ENCODE measurements at places on chromosomes 7 and 10.
A peak's percentile ranks its signal among the peaks of the same experiment; 100 is the strongest.

- peak; percentile 46 for DNase-seq
Measured at GRCh38 chr10:15712883-15713282, 6.8 kb downstream of the ITGA8 start.

DNA sequence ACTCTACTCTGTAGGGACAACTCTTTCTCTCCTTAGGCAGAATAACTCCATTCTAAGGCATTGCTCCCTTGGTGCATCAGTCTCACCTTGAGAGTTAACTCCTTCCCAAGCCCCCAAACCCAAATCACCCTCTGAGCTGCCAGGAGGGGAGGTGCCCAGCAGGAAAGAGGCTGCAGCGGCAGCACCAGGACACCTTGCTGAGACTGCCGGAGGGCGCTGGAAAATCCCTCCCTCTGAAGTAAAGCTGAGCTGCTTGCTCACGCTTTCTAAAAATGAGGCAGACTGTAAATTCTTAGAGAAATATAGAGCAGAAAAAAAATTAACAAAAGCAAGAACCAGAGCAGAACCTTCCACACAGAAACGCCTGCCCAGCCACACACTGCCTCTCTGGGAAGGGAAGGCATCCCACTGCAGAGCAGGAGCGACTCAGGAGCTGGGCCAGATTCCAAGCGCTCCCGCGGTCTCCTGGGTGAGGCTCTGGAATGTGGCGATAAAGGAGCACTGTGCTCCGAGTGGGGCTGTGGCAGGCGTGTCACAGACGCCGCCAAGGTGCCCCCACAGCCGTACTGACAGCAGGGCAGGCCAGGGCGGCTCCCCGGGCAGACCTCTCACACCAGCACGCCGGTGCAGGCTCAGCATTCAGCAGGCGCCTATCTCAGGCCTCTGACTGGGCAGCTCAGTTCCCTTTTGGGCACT, 202.1 kb downstream of the TNS3 start:
- peak; percentile 84 for DNase-seq

- DNase-seq = peak; percentile 52
Measured at GRCh38 chr10:61835946-61836887, 65.3 kb upstream of the ARID5B start.

- peak; percentile 35 for DNase-seq
Measured at GRCh38 chr10:59606551-59606961, 103.1 kb downstream of the SLC16A9 start.

GRCh38 chr7:141454338-141454737, 96.9 kb upstream of the AGK start:
- no peak for DNase-seq

- DNase-seq = peak; percentile 58
Measured at GRCh38 chr10:32338262-32338661, 8.7 kb downstream of the EPC1 start.

DNA sequence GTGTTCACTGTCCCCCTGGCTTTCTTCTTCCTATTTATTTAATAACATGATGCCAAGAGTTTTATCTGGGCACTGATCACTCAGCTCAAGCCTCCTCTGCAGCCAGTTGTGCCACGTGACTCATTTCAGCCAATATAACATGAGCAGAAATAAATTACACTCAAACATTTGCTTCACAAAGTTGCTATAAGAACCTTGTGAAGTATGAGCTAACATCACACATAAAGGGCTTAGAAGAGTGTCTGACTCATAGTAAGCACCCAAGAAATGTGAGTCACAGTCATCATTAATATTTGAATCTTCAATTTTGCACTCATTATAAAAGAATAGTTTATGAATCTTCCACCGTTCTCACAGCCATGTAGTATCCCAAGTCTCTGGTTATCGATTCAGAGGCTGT, 414.6 kb upstream of the NPVF start:
- DNase-seq = no peak

DNA sequence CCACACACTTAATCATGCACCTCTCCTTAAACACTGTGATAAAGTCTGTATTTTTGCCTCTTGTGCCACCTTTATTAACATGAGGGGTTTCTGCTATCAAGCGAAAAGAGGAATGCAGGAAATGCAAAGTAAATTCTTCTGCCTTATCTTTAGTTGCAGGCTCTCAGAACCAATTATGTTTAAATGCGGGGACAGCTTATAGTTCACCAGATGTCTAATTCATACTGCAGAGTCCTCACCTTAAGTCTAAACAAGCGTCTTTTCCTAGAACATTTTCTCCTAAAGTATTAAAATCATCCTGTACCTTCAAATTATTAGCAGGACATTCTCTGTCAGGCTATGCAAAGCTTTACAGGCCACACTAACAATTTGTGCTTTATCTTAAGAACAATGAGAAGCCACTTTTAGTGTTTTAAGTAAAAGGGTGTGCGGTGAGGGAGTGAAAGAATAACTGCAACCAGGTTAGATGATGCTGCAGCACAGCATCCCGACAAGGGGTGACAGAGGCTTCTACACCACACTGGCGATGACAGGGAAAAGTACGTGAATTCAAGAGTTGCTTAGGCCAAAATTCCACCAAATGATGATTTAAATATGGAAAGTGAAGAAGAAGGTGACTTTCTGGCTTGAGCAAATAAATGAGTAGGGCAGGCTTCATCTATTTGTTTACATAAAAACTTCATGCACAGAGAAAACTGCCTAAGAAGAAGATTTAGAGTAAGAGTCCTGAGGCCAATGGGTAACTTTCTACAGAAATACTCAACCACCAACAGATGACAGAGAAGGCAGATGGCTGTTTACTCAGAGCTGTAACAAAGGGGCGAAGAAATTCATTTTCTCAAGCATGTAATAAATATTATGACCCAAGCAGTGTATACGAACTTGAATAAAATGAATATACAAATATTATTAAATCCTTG, 36.0 kb downstream of the EZH2 start:
- no peak for DNase-seq

DNA sequence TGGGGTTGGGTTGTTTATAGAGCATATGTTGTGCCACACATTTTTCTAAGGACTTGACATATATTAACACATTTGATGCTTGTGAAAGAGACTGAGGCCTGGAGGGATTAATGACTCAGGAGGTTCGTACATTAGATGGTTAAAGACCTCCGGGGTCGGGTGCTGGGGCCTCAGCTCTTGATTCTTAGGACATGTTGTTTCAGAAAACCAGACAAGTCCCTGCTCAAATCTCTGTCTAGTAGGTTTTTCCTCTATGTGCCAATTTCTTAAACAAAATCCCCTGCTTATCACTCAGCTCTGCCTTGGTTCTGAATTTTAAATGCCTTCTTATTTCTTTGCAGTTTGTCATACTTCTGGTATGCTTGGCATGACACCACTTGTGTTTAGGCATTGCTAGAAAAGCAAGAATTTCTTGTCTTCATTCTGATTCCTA, 5.8 kb downstream of the UPP1 start:
- DNase-seq = peak; percentile 37

GRCh38 chr10:112728118-112728883, 221.7 kb upstream of the TCF7L2 start:
- no peak for DNase-seq

DNA sequence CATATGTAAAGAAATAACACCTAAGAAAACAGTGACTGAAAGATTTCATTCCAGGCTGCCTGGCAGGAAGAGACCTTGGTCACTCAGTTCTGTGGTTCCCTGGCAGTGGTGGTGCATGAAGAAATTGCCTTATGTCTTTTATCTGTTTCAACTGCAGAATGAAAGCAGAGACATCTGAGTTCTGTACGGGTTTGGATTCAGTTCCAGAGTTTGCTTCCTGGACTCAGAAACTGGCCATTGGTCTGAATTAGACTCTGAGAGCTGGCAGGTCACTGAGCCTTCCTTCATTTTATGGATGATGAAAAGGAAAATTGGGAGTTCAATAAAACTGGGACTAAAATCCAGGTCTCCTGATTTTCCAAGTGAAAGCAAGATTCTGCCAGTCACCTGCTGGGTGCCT, 428.9 kb upstream of the AUTS2 start:
- no peak for DNase-seq

DNA sequence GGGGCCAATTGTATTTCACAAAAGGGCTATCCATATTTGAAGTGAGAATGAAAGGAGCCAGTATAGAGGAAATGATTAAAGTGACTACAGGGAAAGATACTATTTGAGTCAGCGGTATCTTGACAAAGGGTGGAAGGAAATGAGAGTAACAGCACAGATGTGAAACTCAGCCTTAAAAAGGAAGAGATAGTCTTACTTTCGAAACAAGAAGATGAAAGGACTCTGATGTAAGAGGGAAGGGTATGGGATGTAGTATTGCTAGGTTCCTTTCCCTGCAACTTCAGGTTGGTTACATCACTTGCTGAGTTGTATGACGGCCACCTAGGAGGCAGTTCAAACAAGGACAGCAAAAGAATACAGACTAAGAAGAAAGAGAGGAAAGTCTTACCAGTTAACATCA, 13.7 kb downstream of the CISD1 start:
- DNase-seq = no peak

- no peak for DNase-seq
Measured at GRCh38 chr10:122199070-122199469, 72.0 kb upstream of the BTBD16 start.

DNA sequence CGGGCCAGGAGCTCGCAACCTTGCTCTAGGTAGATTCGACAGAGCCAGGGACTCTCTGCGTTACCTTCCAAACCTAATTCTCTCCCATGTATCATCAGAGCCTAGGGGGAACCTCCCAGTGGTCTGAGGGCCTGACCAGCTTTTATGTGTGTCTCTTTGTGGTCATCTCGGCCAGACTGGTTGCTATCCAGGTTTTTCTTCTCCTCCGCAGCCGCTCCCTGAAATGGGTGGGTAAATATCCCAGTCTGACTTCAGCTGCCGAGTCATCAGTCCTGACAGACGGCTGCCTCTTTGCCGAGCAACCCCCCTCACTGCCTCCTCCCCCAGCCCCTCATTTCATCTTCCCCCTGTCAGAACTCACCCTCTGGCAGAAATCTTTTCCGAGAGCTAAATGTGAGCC, 578.1 kb downstream of the LRMDA start:
- no peak for DNase-seq

GRCh38 chr10:86813101-86813500, 56.7 kb downstream of the BMPR1A start:
- DNase-seq = peak; percentile 14

GRCh38 chr10:124717911-124718741, 26.1 kb downstream of the FAM53B start:
- DNase-seq = no peak

All from RPMI7951 (cell line).